Dermis blood vessel endothelial cell (primary cell): ENCODE measurements at places on chromosomes 11 and 22.

GRCh38 chr11:61026121-61027031 is 54.9 kb downstream of the CD6 start:
- DNase-seq: no peak

GRCh38 chr11:128871168-128871610 is 4.1 kb upstream of the KCNJ1 start:
- DNase-seq: no peak

DNA sequence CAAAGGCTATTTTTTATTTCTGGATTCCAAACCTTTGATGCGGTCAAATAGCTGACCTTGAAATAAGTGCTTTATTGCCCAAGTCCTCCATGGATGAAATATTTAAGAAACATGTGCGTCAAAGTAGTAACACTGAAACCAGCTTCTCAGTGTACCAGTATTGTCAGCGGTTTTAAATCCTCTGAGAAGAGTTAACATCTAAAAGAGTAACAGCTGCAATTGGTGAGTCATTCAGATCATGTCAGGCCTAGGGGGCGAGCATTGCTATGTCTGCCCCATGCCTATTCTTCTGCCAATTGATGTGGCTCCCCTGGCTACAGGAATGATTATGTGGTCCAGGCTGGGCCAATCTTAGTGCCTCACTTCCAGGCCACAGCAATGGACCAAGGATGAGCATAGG is 263.3 kb upstream of the SORL1-AS1 start:
- no peak for DNase-seq

DNA sequence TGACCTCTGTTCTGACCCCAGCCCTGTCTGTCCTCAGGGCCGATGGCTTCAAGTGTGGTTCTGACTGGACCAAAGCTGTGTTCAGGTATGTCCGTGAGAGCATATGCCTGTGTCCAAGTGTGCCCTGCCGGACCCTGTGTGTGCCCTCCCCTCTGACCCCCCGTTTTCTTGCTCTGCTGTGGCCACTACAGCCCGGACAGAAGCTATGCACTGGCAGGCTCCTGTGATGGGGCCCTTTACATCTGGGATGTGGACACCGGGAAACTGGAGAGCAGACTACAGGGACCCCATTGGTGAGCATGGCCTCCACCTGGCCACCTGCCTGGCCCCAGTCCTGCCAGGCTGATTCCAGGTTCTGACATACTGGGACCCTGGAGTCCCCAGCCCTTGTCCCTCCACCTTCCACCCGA is 14.5 kb downstream of the ATG16L2 start:
- DNase-seq: no peak

- no peak for DNase-seq
Observed at GRCh38 chr11:1382429-1382828, 7.3 kb upstream of the BRSK2 start.

GRCh38 chr22:50611341-50612060 is 10.9 kb downstream of the MAPK8IP2 start:
- DNase-seq: no peak

- no peak for DNase-seq
Observed at GRCh38 chr11:60862171-60862570, 5.2 kb upstream of the ZP1 start.

DNA sequence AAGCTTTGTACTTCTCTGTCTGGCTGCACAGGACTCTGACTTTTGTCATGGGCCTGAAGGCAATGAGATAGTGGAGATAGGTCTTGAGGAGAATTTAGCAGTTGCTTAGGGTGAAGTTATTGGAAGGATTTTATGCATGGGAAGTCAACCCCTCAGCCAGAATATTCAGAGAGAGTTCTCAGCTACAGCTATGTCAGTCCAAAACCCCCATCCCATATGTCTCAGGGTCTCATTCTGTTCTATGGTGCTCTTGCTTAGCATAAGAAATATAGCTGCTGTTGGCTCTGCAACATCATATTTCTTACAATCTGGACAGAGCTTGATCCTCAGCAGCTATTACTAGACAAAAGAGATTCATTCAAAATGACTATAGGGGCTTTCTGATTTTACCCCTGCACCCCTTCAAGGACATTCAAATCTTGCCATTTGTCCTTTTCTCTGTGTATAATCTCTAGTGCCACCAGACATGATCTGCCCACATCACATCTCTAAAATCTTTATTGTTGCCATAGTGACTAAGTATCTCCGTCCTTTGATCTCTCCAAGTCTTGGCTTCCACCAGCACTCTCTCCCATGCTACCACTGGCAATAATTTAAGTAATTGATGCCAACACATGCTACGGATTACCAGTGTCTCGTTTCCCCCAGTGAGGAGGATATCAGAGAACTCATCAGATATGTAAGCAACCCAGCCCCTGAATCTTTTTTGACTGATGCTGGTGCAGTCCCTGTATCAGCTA is 327.1 kb upstream of the ISX start:
- no peak for DNase-seq

- peak; percentile 83 for DNase-seq
Observed at GRCh38 chr11:396948-397548, 3.0 kb downstream of the PKP3 start.

GRCh38 chr11:64826578-64827450 is 16.5 kb upstream of the MEN1 start:
- no peak for DNase-seq

DNA sequence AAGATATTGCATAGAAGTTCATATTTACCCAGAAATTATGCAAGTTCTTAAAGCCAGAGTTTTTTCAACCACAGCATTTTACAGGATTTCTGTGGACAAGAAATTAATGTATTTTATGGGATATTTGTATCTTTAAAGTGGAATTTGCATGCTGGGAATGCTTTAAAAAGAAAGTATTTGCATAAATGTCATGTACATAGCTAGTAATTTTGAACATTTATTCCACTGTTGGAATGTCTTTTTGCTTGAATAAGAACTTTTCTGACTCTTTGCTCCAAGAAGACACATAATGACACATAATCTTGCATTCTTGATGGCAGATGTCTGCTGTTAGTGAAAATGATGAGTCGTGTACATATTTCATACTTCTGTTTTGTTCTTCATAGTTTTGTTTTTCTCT is 66.6 kb downstream of the ATXN10 start:
- no peak for DNase-seq

DNA sequence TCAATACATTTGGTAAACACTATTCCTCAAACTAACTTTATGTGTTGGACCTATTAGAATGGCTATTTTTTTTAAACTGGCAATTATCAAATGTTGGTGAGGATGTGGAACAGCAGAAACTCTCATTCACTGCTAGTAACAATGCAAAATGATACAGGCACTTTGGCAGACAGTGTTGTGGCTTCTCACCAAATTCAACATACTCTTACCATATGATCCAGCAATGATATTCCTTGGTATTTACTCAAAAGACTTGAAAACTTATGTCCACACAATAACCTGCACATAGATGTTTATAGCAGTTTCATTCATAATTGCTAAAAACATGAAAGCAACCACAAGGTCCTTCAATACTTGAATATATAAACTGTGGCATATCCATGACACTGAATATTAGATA is 112.5 kb upstream of the TP53AIP1 start:
- no peak for DNase-seq

DNA sequence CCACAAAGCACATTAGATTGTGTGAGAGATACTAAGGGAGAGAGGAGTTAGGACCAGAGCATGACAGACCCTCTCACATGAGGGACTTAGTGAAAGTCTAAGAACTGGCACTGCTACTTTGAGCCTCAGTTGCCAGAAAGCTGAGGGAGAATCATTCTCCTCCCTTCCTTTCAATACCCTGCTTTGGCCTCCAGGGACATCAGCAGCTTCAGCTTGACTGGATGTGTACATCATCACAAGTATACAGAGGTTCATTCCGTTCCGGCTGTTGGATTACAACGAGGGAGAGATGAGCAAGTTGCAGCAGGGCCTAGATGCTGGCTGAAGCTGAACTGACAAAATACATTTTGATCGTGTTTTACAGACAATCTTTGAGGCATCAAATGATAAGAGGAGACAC is 15.7 kb upstream of the ANO5 start:
- no peak for DNase-seq

DNA sequence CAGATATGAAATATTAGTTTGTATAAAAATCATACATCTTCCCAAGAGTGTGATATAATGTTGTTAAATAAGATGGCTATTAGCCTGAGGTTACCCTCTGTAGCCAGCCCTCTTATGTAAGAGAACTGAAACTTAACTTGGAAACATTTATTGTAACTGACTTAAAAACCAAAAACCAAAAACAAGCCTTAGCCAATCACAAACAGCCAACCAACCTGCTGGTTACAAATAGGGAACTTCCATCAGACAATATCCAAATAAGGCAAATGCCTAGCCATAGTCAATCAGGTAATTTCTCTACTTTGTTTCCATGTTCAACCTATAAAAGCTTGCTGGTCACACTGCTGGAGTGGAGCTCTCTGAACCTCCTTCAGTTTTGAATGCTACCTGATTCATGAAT is 14.1 kb downstream of the KBTBD3 start:
- no peak for DNase-seq

GRCh38 chr11:393219-394033 is 583 bp upstream of the PKP3 start:
- DNase-seq: peak; percentile 43
